ENCODE measurements at places on chromosomes 2 and 18. TPM values are rescaled to one million over a fixed set of nuclear protein-coding genes. Genes with fewer than 3 reads are reported as not detected.

- DNase-seq: no peak
Measured at GRCh38 chr2:134502104-134502503, 216.7 kb downstream of the TMEM163 start.

DNA sequence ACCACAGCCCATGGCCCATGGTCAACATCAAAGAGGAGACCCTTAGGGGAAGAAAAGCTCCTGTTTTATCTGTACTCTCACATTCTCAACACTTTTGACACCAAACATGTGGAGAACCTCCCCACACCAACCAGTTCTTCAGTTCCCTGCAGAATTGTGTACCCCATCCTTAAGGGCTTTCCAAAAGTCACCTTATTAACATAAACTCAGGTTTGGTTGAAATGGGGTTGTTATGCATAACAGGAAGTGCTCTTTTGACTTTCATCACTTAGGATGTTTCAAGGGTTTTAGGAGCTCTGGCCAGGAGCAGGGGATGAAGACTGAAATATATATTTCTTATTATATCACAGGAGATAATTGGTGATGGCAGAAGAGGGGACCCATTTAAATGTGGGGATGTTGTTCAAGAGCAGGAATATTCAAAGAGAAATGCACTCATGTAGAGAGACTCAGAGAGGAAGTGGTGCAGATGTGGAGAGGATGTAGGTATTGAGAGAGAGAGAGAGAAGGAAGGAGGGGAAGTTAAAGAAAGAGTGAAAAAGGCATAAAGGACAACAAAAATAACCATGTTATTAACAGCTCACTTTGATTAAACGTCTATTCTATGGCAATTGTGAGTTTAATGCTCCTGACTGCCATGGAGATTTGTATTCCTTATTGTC lies 35.2 kb downstream of the SP140L start:
- no peak for DNase-seq

DNA sequence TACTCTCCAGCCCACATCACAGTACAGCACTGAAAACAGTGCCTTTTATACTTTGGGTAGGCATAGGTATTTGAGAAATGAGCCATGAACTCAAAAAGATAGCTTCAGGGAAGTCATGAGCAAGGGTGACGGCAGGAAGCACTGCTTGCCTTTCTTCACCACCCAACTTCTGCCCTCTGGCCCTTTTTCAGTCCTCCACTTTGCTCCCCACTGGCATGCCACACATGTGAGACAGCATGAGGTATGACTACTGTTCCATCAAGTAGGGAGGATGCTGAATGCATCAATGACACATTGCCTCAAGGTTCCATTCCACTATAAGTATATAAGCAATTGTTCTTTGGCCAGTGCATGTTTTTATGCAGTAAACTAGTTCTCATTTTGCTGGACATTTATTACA lies 373.0 kb downstream of the NRXN1 start:
- DNase-seq: no peak

The MAPK4 gene
- 5.2 TPM for total RNA-seq

GRCh38 chr2:119440873-119441272 lies 9.2 kb downstream of the TMEM37 start:
- DNase-seq: no peak

DNA sequence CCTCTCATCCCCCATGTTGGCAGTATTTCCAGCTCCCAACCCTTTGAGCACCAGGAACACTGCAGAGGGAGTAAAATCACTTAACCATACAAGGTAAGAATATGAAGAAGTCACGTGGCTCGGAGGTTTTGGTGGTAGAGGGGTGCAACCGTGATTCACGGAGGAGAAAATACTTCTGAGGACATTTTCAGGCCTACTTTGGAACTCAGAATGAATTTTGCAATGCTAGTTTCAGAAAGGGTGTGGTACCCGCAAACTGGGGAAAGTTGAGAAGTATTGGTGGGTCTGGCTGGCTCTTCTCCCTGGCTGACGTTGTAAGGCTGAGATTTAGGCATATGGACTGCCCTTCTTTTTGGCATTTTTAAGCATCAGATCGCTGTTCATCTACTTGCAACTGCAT lies 442 bp downstream of the SERPINB5 start:
- DNase-seq: no peak

DNA sequence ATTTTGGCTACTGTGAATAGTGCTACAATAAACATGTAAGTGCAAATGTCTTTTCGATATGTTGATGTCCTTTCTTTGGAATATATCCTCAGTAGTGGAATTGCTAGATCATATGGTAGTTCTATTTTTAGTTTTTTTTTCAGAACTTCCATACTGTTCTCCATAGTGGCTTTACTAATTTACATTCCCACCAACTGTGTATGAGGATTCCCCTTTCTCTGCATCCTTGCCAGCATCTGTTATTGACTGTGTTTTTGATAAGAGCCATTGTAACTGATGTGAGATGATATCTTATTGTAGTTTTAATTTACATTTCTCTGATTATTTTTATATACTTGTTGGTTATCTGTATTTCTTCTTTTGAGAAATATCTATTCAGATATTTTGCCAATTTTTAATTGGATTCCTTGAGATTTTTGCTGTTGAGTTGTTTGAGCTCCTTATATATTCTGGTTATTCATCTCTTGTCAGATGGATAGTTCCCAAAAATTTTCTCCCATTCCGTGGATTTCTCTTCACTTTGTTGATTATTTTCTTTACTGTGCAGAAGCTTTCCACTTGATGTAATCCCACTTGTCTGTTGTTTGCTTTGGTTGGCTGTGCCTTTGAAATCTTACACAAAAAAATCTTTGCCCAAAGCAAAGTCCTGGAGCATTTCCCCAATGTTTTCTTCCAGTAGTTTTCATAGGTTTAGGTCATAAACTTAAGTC lies 532.3 kb downstream of the PID1 start:
- DNase-seq: no peak

The UPP2 gene
- total RNA-seq: not detected

The MIB1 gene
- 86.6 TPM for total RNA-seq

The CNGA3 gene
- 0.51 TPM for total RNA-seq

DNA sequence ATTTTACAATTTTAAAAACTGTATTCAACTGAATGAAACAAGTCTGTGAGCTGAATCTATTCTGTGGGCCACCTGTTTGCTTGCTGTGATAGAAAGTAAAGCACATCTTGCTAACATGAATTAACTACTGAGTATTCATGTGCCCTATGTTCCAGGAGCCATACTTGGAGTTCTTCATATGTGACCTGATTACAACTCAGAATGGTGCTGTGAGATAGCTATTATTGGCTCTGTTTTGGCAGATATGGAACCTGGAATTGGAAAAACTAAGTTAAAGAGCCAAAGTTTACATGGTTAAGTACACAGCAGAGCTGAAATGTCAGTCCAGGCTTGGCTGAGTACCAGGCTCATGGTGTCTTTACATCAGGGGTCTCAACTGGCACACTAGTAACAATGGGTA lies 253.7 kb downstream of the AGPS start:
- DNase-seq: no peak
